ENCODE measurements at places on chromosomes 3 and 15. TPM values are rescaled to one million over a fixed set of nuclear protein-coding genes. Genes with fewer than 3 reads are reported as not detected.
A peak's percentile ranks its signal among the peaks of the same experiment; 100 is the strongest.

ECE2 gene
- total RNA-seq = not detected

ROPN1 gene
- total RNA-seq = not detected

GADL1 gene
- not detected for total RNA-seq

IL20RB gene
- 0.59 TPM for total RNA-seq

HTR3E gene
- not detected for total RNA-seq

DZIP3 gene
- 12.2 TPM for total RNA-seq

DNA sequence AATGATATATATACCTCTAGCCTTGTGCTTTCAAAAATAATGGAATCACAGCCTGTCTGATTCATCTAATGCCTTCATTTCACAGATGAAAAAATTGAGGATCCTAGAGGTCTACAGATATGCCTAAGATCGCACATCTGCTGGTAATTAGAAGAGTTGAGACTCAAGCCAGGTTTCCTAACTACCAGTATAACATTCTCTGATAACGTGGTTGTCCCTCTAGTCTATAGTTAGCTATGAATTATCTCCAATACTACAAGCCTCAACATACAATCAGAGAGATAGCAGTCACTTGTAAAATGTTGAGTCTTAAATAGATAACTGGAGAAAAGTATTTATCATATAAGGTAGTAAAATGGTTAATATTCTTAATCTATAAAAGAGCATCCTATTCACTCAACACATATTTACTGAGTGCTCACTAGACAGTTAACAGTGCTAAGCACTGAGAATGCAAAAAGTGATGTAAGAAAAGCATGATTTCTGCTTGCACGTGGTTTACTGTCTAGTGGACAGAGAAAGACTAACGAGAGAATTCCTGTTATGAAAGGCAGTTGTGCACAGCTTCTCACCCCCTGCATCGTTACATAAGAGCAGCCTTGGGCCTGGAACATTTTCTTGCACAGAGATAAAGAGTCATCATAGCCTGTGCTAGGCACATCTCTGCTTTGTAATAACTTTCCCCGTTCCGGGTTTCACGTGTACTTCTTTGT, 4.9 kb upstream of the ENTPD3 start:
- no peak for DNase-seq

DNA sequence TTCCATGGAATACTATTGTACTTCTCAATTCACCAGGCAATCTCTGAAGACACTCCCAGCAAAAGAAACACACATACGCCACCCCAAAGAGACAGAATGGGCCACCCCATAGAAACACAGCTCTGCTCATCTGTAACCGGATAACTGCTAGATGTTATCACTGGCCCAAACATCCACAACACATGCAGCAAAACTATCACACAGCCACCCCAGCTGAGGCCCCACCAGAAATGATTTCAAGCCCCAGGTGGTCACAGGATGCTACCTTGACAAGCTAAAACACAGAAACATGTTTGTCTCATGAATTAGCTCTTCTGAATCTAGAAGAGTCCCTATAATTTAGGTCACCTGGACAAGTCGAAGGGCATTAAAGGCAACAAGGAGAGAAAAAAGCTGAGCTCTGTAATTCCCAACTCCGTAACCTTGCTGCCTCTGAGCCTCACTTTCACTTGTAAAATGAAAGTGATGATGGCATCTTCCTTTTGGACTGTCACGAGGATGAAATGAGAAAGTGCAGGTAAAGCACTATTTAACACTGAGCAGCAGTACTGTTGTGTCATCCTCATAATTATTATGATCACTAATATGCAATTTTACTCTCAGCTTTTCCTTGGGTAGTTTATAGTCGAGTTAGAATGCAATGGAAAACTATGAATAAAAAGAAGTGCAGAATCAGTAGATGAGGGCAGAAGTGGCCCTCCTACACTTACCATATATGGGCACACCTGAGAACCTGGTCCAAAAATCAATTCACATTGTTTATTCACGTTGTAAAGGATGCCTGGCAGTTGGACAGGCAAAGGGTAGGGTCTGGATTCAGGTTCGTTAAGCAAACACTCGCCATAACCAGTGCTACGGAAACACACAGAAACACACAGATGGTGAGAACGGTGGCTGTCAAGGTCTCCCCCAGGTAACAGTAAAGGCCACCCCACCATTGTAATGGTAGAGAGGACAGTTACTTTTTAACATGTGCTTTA, 38.6 kb downstream of the ADAMTS9 start:
- DNase-seq = no peak

DNA sequence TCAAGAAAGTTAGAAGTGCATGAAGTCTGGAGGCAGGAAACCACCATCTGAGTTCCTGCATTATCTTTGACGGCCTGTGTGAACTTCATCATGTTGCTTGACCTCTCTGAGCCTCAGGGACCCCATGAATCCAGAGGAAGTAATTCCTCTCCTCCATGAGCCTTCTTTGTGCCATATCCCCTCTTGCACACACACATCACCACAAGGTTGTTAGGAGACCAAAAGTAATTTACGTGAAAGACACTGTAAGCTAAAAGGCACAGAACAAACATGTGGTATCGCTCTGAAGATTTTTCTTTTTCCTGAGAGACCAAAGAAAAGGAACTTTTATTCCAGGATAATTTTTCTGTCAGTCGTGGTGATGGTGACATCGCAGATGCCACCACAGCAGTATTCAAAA, 55.9 kb upstream of the BCL6 start:
- DNase-seq = no peak

DNA sequence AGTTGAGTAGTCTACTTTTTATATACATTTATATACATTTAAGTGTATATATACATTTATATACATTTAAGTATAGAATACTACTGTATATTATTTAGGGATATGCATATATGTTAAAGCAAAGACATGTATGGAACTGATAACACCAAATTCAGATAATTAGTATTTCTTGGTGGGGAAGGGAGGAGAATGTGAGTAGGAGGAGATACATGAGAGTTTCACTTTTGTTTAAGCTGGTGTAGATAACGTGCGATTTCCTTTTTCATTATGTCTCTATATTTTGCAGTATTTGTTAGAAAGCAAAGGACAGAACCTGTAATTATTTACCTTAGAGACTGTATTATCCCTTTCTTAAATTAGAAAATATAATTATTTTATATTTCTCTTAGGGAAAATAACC, 16.6 kb upstream of the NIT2 start:
- DNase-seq = no peak

GRCh38 chr3:13884851-13885703, 5.2 kb upstream of the WNT7A start:
- DNase-seq = peak; percentile 84

- DNase-seq = no peak
Measured at GRCh38 chr3:61030469-61031035, 220.7 kb downstream of the FHIT start.

- no peak for DNase-seq
Measured at GRCh38 chr3:40258555-40258954, 51.0 kb upstream of the EIF1B start.

GRCh38 chr15:101172501-101173071, 79.3 kb downstream of the CHSY1 start:
- DNase-seq = no peak

DNA sequence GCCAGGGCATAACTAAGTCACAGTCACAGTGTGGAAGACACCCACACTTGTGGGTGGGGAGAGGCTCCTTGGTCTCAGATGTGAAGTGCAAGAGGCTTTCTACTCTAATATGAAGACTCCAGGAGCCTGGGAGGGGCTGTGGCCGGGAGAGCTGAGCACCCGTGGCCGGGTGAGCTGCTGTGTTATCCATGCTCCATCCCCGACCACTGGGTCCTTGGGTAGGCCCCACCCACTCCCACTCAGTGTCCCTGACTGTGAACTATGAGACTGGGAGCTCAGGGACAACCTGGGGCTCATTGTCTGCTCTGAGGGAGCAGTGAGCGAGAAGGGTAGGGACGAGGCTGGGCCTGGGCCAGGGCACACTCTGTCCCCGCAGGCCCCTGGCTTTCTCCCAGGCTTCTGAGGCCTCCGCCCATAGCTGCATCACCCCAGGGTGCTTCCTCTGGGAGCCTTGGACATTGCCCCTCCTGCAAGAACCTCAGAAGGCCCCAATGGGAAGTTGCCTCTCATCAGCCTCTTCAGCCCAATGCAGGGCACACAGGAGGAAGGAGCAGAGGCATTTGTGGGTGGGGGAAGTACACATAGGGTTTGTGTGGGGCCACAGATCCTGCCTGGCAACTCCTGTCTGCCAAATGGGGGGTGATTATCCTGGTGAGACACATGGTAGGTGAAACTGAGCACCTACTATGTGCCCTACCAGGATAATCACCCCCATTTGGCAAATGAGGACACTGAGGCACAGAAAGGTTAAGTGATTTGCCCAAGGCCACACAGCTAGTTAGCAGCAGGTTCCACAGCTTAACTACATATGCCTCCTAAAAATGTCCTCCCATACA, 2.4 kb downstream of the ANPEP start:
- no peak for DNase-seq

GRCh38 chr3:150822636-150823035, 59.7 kb upstream of the SIAH2 start:
- no peak for DNase-seq
